ENCODE measurements at places on chromosomes 11 and 22.

DNA sequence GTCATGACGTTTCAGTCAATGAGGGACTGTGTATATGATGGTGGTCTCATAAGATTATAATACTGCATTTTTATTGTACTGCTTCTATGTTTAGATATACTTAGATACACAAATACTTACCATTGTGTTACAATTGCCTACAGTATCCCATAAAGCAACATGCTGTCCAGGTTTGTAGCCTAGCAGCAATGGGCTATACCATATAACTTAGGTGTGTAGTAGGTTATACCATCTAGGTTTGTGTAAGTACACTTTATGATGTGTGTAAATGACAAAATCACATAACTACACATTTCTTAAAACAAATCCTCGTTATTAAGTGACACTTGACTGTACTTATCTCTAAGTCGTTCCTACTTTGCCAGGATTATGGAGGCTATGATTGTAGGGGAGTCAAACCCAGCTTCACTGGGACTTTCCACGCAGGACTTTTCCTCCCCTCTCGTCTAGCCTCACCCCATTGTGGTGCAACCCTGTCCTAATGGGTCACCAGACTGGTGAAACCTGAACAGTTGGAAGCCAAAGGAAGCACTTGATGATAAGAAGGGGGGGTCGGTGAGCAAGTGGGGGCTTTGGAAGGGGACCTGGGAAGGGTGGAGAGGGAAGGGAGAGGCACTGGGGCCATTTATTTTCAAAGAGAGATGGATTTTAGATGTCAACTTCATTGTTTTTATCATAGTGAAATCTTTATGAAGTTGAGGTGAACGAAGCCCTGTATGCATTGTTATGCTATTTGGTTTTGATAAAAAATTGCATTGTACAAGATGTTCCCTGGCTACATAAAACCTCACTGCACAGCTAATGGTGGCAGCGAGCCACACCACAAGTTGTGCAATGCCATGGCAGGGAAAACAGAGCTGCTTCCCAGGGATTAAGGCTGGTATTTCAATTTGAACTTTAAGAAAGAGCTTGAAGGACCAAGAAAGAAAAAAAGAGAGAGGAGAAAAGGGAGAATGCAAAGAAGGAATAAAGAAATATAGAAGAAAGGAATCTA is 129.1 kb downstream of the EHF start:
- no peak for DNase-seq

DNA sequence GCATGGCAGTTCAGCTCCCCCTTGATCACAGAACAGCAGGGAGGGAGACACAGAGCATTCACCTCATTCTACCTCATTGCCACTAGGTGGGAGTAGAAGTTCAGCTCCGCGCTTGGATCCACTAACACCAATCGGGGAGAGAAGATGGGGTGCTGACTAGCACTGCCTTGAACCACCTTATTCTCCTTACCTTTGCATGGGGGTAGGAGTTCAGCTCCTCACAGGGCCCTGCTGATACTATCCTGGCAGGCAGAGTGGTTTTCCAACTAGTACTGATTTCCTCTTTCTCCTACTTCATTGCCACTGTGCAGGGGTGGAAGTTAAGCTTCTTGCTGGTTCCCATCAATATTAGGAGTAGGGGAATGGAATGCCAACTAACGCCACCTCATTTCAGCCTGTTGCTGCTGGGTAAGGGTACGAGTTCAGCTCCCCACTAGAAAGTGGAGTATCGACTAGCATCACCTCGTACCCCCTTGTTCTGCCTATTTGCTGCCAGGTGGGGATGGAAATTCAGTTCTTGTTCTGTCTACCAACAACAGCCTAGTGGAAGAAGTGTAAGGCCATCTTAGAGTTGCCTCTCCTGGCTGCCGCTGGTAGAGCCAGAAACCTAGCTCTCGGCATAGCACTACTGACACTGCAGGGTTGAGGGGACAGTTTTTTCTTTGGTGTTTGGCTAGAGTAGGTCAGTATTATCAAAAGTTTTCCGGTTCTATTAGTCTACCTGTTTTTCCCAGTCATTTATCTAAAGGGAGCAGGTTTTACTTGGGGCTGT is 550.9 kb upstream of the CCDC90B start:
- no peak for DNase-seq

DNA sequence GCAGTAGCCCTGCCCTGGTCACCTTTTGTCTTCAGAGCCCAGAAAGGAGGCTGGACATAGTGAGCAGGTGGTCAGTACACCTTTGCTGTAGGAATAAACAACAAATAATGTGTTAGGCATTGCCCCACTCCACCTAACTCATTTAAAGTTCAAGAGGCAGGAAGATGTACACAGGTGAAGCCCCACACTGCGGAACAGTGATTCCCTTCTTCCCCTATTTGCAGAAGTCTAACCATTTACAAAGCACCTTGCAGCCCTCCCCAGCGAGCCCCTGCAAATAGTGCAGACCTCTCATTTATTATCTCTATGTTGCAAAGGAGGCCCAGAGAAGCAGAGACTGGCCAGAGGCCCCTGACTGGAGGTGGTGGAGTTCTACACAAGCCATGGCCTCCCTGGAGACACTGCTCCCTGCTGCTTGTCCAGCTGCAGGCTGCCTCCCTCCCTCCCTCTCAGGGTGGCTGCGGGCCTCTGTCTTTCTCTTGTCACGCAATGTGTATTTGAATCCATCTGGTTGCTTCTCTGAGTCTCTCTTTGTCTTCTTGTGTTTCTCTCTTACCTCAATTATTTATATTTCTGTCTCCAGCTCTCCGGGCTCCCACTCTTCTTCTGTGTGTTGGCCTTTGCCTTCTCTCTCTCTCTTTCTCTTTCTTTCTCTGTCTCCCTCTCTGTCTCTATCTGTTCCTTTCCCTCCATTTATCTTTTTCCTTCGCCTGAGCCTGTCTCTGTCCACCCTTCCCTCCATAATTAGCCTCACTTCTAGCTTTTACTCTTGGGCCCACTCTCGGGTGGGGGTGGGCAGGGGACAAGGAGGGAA is 59.1 kb upstream of the PRDM11 start:
- no peak for DNase-seq

GRCh38 chr11:94793822-94794221 is 25.7 kb downstream of the AMOTL1 start:
- no peak for DNase-seq

DNA sequence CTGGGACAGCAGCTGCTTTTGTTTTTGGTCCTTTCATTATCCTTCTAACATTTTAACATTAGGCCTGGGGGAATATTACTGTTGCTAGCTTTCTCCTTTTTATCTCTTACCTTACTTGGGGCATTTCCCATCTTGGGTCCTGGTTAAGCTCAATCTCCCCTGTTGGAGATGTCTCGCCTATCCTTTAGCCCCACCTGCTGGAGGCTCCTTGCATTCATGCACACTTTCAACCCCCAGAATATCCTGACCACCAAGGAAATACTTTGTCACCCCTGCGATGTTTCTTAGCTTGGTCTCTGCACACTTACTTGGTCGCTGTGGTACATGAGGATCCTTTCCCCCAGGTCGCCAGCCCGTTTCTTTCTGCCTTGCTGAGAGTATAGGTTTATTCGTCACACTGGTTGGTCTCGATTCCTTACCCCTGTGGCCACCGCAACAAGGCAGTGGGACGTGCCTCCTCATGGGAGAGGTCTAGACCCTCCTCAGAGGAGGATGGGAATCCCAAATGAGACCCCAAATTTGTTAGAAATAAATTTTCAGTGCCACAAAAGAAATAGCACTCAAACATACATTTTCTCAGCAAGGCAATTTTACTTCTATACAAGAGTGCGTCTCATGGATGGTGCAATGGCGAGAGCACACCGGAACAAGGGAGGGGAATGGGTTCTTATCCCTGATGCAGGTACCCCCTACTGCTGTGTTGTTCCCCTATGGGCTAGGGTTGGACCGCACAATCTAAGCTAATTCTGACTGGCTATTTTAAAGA is 5.4 kb upstream of the TXN2 start:
- DNase-seq: peak; percentile 46

- DNase-seq: no peak
These were observed 25.1 kb downstream of the GLB1L2 start for GRCh38 chr11:134356656-134357544.

DNA sequence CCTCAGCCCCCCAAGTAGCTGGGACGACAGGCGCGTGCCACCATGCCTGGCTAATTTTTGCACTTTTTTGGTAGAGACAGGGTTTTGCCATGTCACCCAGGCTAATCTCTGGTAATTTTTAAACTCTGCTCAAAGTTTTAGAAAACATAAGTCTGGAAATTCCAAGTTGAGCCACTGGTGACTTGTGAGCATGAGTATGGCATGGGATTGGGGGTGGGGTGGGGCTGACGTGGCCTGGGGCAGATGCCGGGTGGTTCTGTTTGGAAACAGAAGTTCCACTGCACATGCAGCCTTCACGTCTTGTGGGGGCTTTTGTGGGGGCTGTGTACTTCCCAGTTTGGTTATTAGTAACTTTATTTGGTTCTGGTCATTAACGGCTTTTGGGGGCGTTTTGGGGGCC is 67.3 kb downstream of the PTPRJ start:
- DNase-seq: no peak

- DNase-seq: no peak
These were observed 231.4 kb downstream of the BLID start for GRCh38 chr11:121884626-121885025.

DNA sequence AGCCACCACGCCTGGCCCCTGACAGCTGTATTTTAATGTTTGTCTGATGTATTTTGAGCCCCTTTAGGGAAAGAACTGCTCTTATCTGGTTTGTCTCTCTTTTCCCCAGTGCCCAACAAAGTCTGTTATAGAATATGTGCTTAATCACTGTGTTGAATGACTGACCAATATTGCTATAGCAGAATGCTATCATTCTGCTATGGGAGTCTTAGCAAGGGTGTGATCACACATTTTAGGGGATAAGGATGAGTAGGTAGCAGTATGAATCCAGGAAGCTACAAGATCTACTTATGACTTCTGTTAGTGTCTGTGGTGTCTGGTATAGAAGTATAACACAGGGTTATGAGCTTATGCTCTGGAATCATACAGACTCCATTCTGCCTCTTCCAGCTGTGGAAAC is 117.5 kb upstream of the RRM1 start:
- no peak for DNase-seq

GRCh38 chr11:88402784-88403183 is 65.2 kb upstream of the CTSC start:
- DNase-seq: no peak

DNA sequence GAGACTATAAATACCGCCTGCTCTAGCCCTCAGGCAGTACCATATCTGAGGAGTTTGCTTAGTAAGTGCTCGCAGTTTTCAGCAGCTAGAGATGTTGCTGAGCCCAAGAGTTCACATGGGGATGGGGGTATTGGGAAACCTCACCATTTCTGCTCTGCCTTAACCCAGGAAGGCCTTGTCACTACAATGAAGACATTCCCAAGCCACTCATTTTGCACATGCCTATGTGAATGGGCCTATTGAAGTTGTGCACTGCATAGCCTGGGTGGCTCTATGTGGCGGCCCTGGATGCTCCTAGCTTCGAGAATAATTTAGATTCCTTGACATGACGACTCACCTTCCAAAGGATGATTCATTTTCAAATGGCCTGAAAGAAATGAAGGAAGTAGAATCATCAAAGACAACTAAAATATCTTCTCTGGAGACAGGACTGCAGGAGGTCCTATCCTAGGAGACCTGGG is 163.4 kb downstream of the ADAMTS15 start:
- no peak for DNase-seq
